ENCODE measurements at places on chromosomes 5 and 9. TPM values are rescaled to one million over a fixed set of nuclear protein-coding genes. Genes with fewer than 3 reads are reported as not detected.

DNA sequence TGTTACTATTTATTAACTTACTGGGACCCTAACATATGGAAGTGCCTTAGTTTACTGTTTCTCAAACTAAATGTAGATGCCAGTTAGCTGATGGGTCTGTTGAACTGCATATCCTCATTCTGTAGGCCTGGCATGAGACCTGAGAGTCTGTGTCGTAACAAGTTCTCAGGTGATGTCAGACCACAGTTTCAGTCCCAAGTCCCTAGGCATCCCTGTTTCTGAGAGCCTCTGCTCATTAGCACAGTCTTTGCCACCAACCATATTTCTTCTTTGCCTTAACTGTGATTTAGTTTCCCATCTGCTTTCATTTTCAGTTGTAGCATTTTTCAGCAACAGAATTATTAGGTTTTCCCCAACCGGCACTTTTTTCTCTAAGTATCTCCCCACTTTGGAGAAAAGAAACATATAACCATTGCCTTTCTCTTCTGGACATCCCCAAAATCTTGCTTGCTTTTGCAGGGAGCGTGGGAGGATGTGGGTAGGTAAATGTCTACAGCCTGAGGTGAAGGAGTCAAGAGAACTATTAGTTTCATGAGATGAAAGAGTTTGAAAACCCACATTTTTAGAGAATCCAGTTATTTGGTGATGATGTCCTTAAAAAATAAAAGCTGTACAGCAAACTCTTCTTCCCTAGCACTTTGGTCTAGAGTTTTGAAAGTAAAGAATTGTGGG lies 74.6 kb downstream of the NUDT12 start:
- no peak for DNase-seq

GRCh38 chr5:1429066-1429465 lies 16.2 kb downstream of the SLC6A3 start:
- no peak for DNase-seq

GRCh38 chr5:141419074-141419880 lies 1.6 kb upstream of the PCDHGA11 start:
- no peak for DNase-seq

PDLIM4 gene
- total RNA-seq = not detected

SARDH gene
- total RNA-seq = 0.07 TPM

UAP1L1 gene
- 3.6 TPM for total RNA-seq

GZMA gene
- not detected for total RNA-seq

GRCh38 chr5:33340195-33340594 lies 100.6 kb upstream of the TARS1 start:
- DNase-seq = no peak

- DNase-seq = peak; percentile 37
Measured at GRCh38 chr9:4987961-4988421, 2.9 kb downstream of the JAK2 start.

DNA sequence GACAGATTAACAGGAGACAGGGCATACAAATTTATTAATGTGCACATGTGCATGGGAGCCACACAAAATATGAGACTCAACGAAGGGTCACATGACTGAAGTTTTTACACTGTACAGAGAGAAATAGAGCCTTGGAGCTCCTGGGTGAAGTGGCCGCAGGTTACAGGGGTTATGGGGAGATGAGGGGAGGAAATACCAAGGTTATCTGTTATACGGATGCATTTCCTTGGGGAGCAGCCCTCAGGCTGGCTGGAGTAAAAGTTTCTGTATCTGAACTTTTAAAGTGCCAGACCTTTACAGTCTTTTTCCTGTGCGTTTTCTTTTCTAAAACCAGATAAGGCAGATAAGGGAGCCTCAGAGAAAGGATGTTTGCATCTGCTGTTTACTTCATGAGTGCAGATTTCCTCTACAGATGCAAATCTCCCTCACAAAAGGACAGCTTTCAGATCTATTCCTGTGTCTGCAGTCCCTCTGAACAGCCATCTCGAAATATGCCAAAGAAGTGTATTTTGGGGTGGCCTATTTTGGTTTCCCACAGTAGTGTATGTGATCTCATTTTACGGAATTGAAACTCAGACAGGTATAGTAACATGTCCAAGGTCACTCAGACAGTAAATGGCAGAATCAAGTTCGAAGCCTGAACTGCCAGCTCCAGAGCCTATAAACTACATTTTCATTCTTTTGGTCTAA lies 139.3 kb upstream of the FBXL17 start:
- DNase-seq = no peak

CNTNAP3B gene
- total RNA-seq = 0.46 TPM

CCDC192 gene
- not detected for total RNA-seq

SLC34A1 gene
- not detected for total RNA-seq

- no peak for DNase-seq
Measured at GRCh38 chr9:69671311-69671878, 776 bp downstream of the APBA1 start.

DNA sequence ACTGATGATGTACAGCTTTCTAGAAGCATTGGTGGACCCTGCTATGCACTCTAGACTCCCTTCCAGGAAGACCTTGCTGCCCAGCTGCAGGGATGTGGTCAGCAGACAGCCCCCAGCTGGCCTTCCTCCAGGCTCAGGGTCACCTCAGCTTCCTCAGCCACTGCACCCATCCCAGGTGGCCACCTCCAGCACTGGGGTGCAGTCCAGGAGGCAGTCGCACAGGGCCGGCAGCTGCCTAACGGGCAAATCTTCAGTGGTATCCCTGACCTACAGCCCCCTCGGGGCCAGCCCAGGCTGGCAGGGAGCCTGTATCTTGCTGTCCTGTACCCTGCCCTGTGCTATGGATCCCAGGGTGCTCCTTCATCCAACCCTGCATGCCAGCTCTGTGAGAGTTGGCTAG lies 81.8 kb downstream of the GADD45G start:
- no peak for DNase-seq

SLC36A2 gene
- total RNA-seq = not detected

DNA sequence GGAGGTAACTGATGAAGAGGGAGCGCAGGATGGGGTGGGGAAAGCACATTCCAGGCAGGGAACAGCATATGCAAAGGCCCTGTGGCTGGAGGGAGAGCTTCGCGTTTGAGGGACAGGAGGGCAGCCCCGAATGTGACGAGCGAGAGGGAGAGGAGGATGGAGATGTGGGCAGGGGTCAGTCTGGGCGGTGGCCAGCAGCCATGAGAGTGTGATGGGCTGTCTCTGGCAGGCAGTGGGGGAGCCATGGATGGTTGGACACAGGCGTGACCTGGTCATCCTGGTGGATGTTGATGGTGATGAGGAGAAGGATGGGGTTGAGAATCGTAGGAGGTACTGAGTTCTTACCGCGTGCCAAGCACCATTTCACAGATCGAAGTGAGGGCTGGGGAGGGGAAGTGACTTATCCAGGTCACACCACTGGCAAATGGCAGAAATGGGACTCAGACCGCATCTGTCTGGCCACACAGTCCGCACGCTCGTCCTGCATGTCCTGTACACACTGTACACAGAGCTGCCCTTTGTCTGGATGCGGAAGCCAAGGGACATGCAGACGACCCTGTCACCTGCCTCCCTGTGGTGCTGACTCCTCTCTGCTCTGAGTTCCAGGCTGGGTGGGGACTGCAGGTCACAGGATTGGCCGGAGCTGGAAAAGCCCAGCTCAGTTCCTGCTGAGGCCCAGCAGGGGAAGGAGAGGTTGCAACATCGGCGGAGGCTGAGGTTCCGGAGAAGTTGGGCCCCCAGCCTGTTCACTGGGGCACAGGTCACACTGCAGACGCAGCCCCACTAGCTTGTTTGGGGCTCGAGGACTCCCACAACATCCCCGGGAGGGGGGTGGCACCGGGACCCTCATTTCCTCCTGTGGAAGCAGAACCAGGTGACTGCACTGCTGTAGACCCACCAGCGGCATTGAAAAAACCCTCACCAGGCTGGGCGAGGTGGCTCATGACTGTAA lies 165.6 kb upstream of the IER5L start:
- DNase-seq = no peak

LIFR gene
- total RNA-seq = 62.4 TPM

GRCh38 chr5:143653766-143654282 lies 158.1 kb upstream of the HMHB1 start:
- no peak for DNase-seq

GRCh38 chr9:115442054-115442453 lies 324.1 kb upstream of the TNC start:
- no peak for DNase-seq

GRCh38 chr9:17322882-17323864 lies 188.3 kb downstream of the CNTLN start:
- DNase-seq = no peak

DNA sequence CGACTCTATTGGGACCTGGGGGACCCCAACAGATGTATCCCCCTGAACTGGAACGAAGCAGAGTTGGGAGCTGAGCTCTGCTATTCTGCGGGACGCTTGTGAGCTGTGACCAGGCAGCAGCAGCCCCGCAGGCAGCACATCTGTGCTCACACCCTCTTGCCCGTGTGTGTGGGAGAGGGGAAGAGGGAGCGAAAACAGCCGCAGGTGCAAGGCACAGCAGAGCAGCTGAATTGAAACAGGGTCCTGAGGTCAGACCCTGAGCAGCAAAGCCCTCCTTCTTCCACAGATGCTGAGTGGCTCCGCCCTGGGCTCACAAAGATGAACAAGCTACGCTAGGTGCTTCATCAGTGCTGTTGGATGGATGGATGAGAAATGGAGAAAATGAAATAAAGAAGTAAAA lies 198.7 kb downstream of the HSPA4 start:
- no peak for DNase-seq

DNA sequence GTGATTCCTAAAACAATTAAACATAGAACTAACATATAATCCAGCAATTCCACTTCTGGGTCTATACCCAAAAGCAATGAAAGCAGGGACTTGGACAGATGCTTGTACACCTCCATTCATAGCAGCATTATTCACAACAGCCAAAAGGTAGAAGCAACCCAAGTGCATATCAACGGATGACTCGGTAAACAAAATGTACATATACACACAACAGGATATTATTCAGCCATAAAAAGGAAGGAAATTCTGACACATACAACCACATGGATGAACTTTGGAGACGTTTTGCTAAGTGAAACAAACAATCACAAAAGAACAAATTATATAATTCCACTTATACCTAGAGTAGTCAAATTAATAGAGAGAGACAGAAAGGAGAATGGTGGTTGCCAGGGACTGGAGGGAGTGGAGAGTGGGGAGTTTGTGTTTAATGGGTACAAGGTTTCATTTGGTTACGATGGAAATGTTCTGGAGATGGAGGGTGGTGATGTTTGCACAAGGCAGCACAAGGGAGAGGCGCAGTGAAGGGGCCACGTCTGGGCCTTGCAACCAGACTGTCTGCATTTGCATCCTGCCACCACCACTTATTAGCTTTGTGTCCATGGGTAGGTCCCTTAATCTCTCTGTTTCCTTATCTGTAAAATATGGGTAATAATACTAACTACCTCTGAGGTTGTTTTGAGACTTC lies 36.3 kb upstream of the RLN1 start:
- no peak for DNase-seq

DNA sequence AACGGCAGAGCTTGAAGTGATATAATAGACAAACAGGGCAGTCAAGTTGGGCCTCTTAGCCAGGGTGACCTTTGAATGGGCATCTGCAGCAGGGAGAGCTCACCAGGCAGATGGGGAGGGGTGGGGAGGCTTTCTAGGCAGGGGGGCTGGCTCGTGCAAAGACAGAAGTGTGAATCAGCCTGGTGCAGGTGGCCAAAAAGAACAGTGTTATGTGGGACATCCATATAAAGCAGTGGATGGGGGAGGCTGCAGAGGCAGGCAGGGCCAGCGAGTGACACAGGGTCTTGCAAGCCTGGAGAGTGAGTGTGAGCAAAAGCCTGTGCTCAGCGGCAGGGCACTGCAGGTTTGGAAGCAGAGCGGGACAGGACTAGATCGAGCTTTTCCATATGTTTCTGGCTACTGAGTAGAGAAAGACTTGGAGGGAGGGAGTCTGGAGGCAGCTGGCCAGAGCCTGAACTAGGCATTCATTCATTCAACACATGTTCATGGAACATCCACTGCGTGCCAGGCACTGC lies 14.2 kb upstream of the TTLL11 start:
- no peak for DNase-seq

TAF11L5 gene
- total RNA-seq = not detected

ADAMTSL2 gene
- total RNA-seq = not detected

GARIN3 gene
- total RNA-seq = not detected

- DNase-seq = no peak
Measured at GRCh38 chr9:125425170-125425897, 163.7 kb downstream of the GAPVD1 start.

DNA sequence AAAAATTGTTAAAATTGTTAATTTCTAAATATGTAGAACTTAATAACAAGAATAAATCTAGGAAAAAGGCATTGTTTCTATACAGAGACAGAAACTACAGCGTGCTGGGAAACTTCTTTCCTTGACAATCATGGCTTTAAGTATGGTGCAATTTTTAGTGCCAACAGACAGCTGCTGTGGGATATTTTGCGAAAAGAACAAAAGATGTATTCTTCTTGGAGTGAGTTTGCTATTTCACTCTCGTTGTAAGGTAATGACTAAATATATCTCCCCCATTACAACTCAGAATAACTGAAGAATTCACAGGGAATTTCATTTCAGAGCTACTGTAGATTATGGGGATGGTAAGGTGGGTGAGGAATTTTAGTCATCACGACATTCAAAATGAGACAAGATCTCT lies 2055.0 kb upstream of the ACO1 start:
- no peak for DNase-seq

ALDH1A1 gene
- 155 TPM for total RNA-seq

DNA sequence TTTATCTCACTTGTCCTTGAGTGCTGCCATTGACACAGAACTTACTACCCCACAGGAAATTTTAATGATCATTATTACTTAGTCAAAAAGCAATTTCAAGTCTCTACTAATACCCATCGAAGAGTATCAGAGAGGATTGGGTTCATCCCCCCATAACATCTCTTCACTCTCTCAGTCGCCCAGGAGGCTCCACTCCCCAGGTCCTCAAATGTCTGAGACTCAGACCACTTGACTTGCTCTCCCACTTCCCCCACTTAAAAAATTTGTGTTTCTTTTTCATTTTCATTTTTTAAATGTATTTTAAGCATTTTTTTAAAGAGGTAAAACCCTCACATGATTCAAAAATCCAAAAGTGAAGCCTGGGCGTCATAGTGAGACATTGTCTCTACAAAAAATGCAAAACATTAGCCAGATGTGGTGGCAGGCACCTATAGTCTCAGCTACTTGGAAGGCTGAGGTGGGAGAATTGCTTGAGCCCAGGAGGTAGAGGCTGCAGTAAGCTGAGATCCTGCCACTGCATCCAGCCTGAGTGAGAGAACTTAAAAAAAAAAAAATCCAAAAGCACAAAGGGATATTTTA lies 56.8 kb upstream of the TRAF1 start:
- DNase-seq = no peak

GRCh38 chr5:127925916-127926315 lies 157.7 kb upstream of the SLC12A2 start:
- no peak for DNase-seq

Measured in NCI-H460 (cell line).